ENCODE measurements at places on chromosomes 7 and 10. TPM values are rescaled to one million over a fixed set of nuclear protein-coding genes. Genes with fewer than 3 reads are reported as not detected.

The ADCYAP1R1 gene
- total RNA-seq, result 0.10 TPM

The C10orf62 gene
- 0.23 TPM for total RNA-seq

The NAT16 gene
- total RNA-seq, result not detected

The DOCK4 gene
- 22.9 TPM for total RNA-seq

The NPFFR1 gene
- not detected for total RNA-seq

The ZP3 gene
- total RNA-seq, result not detected

- H3K4me3 ChIP-seq, result no peak overlapping the region
- no peaks in the 10 kb centered on the region for H3K36me3 ChIP-seq
Observed at GRCh38 chr10:98511876-98512275, 65.1 kb upstream of the HPS1 start.

GRCh38 chr7:131336956-131337355 is 9.3 kb downstream of the MKLN1 start:
- no peaks in the 10 kb centered on the region for H3K4me1 ChIP-seq
- no peak overlapping the region for H3K27ac ChIP-seq
- no peak overlapping the region for H3K4me3 ChIP-seq
- no peaks in the 10 kb centered on the region for H3K27me3 ChIP-seq
- no peak for DNase-seq

DNA sequence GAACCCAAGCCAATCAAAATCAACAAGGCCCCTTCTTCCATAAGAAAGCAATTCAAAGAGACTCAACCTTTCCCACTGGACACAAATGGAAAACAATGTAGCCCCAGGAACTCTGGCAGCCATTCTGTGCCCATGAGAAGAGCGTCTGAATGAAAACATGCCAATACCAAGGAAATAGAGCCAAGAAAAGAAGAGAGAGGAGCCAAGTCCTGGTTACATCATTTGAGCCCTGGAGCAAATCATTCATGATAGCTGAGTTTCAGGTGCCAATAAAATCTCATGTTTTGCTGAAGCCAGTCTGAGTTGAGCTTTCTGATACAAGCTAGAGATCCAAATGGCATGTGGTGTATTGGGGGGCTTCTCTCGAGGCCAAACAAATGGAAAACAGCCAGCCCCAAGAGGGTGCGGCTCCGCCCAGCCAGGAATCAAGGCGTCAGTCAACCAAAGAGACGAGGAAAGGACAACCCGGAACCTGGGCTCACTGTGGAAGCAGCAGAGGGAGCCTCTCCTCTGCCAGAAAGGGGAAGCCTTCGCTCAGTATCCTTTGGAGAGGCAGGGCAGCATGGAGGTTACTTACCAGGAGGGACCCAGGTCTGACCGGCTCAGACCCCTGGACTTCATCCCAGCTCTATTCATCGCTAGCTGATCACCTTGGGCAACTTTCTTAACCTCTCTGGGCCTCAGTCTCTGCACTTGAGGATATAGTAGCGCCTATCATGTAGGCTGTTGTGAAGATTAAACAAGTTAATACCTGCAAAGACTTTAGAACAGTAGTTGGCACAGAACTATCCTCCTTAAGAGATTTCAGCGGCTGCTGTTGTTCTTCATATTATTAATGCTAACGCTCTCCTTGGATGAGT is 61.8 kb downstream of the OAT start:
- no peak for DNase-seq
- H3K4me3 ChIP-seq, result no peak overlapping the region
- no peak overlapping the region for H3K27ac ChIP-seq
- H3K27me3 ChIP-seq, result no peaks in the 10 kb centered on the region

- H3K27ac ChIP-seq, result no peak overlapping the region
- peaks cover 7% of the 10 kb centered on the region for H3K4me1 ChIP-seq
- DNase-seq, result no peak
- H3K4me3 ChIP-seq, result no peak overlapping the region
- H3K27me3 ChIP-seq, result no peaks in the 10 kb centered on the region
Observed at GRCh38 chr7:25180946-25181345, 47.3 kb downstream of the NPVF start.

DNA sequence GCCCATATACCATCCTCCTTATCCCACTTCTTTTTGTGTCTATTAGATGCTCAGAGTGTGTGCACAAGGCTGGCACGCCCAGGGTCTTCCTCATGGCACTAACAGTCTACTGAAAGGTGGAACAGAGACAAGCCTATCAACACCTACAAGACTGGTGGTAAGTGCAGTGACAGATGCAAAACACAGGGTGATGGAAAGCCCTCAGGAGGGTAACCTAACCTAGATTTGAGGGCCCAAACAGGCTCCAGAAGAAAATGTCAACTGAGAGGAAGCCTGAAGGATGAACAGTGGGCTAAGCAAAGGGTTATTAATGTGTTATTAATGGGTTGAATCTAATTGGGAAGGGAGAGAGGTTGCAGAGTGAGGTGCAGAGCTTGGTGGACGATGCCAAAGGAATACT is 1.2 kb upstream of the FAS start:
- H3K27ac ChIP-seq, result peak overlapping the region; percentile 59
- H3K36me3 ChIP-seq, result no peaks in the 10 kb centered on the region
- no peak overlapping the region for H3K4me3 ChIP-seq
- H3K27me3 ChIP-seq, result no peaks in the 10 kb centered on the region
- no peak for DNase-seq

- no peak for DNase-seq
- H3K36me3 ChIP-seq, result no peaks in the 10 kb centered on the region
- no peak overlapping the region for H3K27ac ChIP-seq
Observed at GRCh38 chr7:150586068-150586784, 19.0 kb downstream of the GIMAP4 start.

GRCh38 chr10:132634947-132635271 is 97.3 kb downstream of the INPP5A start:
- DNase-seq, result no peak
- H3K27me3 ChIP-seq, result no peaks in the 10 kb centered on the region
- H3K36me3 ChIP-seq, result no peaks in the 10 kb centered on the region
- no peak overlapping the region for H3K4me3 ChIP-seq
- peaks cover 15% of the 10 kb centered on the region for H3K4me1 ChIP-seq

DNA sequence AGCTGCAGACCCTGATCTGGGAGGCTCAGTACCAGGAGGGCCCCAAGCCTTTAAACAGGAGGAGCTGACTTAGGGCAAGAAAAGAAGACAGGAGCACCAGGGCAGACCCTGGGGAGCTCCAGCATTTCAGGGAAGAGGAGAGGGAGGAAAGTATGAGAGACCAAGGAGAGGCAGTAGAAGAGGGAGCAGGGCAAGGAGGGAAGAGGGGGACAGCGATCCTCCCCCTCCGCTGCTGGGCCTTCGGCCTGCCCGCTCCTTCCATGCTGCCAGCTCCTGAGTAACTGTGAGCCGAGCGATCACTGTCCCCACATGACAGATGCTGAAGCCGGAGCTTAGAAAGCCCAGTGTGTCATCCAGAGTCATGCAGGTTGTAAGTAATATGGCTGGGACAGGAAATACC is 65.9 kb downstream of the ALOX5 start:
- H3K27me3 ChIP-seq, result no peaks in the 10 kb centered on the region
- no peak overlapping the region for H3K27ac ChIP-seq
- H3K4me3 ChIP-seq, result no peak overlapping the region
- H3K36me3 ChIP-seq, result no peaks in the 10 kb centered on the region

DNA sequence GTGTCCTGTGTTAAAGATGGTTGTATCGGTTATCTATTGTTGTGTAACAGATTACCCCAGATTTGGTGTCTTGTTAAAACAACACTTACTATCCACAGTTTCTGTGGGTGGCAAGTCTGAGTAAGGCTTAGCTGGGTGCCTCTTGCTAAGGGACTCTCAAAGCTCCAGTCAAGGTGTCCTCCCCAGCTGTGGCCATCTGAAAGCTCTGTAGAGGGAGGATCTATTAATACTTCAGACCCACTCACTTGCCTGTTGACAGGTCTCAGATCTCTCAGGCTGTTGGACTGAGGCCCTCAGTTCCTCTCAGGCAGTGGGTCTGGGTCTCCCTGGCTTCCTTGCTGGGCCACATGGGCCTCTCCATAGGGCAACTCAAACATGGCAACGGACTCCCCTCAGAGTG is 19.6 kb downstream of the ARID5B start:
- no peak overlapping the region for H3K4me3 ChIP-seq
- no peak overlapping the region for H3K27ac ChIP-seq
- no peak for DNase-seq
- no peaks in the 10 kb centered on the region for H3K27me3 ChIP-seq
- peaks cover 11% of the 10 kb centered on the region for H3K4me1 ChIP-seq
- H3K36me3 ChIP-seq, result no peaks in the 10 kb centered on the region
